ENCODE measurements at places on chromosomes 4 and X. TPM values are rescaled to one million over a fixed set of nuclear protein-coding genes. Genes with fewer than 3 reads are reported as not detected.
A peak's percentile ranks its signal among the peaks of the same experiment; 100 is the strongest.

The DRP2 gene
- total RNA-seq = 0.79 TPM

DNA sequence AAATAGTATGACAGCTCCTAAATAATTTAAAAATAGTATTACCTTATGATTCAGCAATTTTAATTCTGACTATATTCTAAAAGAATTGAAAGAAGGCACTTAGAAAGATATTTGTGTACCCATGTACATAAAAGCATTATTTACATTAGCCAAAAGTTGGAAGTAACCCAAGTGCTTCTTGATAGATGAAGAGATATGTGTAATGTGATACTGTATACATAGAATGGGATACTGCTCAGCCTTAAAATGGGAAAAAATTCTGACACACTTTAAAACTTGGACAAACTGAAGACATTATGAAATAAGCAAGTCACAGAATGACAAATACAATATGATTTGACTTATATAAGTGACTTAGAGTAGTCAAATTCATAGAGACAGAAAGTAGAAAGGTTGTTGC, 112.2 kb downstream of the IDS start:
- H3K27me3 ChIP-seq = no peaks in the 10 kb centered on the region
- H3K4me1 ChIP-seq = no peaks in the 10 kb centered on the region
- H3K36me3 ChIP-seq = no peaks in the 10 kb centered on the region
- no peak overlapping the region for H3K27ac ChIP-seq

The FAM9C gene
- not detected for total RNA-seq

The ETDA gene
- not detected for total RNA-seq

DNA sequence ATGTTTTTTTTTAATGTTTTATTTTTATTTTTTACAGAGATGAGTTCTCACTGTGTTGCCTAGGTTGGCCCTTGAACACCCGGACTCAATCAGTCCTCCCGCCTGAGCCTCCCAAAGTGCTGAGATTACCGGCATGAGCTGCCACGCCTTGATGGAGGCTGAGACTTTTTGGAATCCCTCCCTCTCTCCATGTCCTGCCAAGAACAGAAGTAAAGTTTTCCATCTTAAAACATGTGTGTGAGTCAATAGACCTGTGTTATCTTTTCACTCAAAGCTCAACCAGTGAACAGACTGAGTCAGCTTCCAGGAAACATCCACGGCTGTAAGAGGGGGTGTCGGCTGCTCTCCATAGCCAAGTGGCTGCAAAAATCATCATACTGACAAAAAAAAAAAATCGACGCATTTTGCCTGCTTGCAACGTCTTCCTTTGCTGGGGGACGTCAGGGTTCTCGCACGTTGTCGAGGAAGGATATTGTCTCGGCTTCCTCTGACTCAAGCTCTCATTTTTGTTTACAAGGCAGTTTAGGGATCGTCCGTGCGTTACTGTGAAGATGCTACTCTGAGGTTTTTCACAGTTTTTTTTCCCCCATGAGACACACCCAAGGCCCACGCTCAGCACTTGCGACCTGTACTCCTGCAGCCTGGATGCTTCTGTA, 10.0 kb upstream of the ASMTL start:
- DNase-seq = peak; percentile 87
- peaks cover 54% of the 10 kb centered on the region for H3K4me1 ChIP-seq
- H3K27me3 ChIP-seq = no peaks in the 10 kb centered on the region
- H3K27ac ChIP-seq = peak overlapping the region; percentile 97
- H3K4me3 ChIP-seq = peak overlapping the region; percentile 53

Data from activated CD4-positive, alpha-beta T cell treated with anti-CD3 and anti-CD28 coated beads for 36 hours (primary cell).